ENCODE measurements at places on chromosomes 4 and X. TPM values are rescaled to one million over a fixed set of nuclear protein-coding genes. Genes with fewer than 3 reads are reported as not detected.

The FGD1 gene
- total RNA-seq, result 2.6 TPM

The IL2 gene
- not detected for total RNA-seq

The REELD1 gene
- total RNA-seq, result not detected

GRCh38 chr4:96753216-96753615, 913.3 kb downstream of the PDHA2 start:
- DNase-seq, result no peak

DNA sequence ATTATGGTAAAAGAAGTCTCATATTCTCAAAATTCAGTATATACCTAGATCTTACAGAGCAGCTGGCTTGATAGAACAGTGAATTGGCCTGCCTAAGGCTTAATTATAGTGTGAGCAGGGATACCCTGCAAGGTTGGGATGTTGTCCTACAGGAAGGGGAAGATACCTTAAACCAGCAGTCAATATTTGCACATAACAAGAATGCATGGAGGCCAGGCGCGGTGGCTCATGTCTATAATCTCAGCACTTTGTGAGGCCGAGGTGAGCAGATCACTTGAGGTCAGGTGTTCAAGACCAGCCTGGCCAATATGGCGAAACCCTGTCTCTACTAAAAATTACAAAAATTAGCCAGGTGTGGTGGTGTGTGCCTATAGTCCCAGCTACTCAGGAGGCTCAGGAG, 58.7 kb upstream of the ABCG2 start:
- no peak for DNase-seq

DNA sequence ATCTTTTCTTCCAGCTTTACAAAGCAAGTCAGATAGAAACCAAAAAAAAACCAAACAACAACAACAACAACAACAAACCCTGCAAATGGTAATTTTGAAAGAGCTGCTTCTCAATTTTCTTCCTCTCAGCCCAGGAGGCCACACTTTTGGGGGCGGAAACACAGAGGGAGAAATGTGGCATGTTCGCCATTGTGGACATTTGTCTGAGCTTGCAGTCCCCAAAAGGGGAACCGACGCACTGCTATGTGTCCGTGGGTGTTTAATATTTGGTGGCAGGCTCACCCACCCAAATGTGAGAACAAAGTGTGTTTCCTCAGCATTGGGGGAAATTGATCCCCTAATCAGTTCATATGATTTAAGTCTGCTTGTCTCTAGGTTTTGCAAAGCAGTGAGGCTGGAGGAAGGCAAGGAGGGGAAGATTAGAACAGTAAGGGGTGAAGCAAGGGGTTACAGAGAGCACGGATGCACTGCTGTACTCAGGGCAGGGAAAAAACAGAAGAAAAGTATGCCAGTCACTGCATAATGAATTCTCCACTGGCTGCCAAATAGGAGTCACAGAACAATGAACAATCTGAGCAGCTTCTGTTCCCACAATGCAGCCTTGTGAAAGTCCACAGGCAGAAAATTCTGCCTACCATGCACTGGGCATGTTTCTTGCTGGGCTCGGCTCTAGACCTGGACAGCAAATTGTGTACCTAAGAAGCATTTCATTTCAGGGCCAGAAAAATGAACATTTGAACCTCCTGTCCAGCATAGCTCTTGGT, 74.7 kb upstream of the GPM6B start:
- no peak for DNase-seq

DNA sequence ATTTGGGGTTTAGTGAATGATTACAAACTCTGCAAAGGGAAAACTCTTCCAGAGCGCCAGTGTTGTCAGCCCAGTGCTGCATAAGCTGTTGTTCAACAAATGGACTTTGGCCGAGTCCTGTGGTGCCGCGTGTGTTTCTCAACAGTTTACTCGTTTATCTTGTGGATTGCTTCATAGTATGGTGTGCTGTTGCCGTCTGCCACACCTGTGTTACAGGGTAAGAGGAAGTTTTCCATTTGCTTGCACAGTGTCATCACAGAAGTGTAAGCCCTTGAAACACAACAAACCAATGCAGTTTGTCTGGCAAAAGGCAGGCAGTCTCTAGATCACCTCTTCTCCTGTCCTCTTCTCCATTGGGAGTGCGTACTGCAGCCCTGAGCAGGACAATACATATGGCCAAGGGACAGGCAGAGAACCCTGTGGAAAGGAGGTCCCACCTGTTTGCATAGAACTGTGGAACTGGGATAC, 66.3 kb downstream of the DCUN1D4 start:
- no peak for DNase-seq

GRCh38 chr4:28279249-28279648, 1418.6 kb downstream of the STIM2 start:
- no peak for DNase-seq

GRCh38 chr4:8380511-8381415, 59.8 kb downstream of the ACOX3 start:
- no peak for DNase-seq

DNA sequence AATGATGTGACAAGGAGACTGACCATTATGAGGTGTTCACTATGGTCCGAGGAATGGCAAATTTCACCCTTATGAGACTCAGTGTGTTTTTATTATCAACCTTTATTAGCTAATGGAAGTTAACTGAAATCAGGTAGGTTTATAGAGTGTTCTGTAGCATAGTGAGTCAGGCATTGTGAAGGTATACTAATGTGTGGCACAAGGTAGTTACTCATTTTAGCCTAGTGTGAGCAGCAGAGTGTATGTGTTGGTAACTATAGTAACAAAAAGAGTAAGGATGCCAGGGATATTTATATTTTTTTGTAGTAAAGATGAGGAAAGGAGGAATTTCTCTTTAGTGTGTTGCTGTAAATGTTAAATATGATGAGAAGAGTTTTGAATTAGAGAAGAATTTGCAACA, 12.0 kb downstream of the PDLIM5 start:
- DNase-seq, result no peak

DNA sequence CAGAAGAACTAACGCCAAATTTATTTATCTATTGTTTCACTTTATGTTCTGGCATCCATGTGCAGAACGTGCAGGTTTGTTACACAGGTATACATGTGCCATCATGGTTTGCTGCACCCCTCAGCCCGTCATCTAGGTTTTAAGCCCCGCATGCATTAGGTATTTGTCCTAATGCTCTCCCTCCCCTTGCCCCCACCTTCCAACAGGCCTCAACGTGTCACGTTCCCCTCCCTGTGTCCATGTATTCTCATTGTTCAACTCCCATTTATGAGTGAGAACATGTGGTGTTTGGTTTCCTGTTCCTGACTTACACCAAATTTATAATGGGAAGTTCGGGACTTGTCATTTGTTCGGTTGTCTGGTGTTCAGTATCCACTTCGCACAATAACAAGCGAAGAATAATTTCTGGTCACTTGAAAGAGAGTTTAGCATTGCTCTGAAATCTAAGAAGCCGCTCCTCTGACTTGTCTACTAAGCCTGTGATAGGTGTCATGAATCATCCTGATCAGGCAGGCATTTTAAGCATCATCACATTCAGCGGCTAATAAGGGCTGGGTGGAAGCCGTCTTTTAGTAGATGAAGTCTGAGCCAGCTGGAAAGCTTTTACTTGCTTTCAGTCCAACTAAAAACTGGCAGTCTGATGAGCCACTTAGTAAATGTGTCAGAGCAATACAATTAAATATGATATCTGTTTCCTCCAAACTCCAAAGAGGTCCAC, 1065.7 kb upstream of the PABPC4L start:
- no peak for DNase-seq

- DNase-seq, result no peak
Measured at GRCh38 chr4:38306482-38307071, 346.4 kb downstream of the PTTG2 start.

- no peak for DNase-seq
Measured at GRCh38 chr4:159420162-159421057, 317.5 kb downstream of the RAPGEF2 start.

DNA sequence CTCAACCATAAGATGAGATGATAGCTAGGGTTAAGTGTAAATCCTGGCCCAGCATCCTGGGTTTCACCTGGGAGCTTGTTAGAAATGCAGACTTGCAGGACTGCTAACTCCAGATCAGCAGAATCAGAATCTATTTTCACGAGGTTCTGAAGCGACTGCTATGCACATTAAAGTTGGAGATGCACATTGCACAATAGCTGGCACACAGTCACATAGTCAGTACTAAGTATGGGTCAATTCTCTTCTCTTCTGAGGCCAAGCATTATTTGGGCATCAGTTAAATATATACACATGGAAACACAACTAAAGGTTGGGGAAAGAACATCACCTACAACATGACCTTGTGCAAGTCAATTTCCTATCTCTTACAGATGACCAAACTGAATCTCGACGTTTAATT, 155.1 kb upstream of the FGF13 start:
- DNase-seq, result no peak

DNA sequence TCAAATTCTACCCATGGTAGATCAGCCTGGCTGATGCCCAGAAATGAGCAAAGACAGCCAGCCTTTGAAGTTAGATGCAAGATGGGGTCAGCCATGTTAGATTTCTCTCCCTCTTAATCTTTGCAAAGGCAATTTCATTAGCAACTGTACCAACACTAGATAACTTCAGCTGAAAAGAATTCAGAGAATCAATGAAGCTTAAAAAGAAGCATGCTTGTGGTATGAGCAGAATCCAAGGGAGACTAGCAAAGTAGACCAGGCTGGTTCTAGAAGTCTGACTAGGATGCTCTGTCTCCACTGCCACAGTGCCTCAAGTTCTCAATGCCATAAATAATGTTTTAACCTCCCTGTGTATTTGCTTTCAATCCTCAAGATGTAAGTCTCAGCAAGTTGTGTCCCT, 247.3 kb downstream of the SLC7A11 start:
- no peak for DNase-seq

DNA sequence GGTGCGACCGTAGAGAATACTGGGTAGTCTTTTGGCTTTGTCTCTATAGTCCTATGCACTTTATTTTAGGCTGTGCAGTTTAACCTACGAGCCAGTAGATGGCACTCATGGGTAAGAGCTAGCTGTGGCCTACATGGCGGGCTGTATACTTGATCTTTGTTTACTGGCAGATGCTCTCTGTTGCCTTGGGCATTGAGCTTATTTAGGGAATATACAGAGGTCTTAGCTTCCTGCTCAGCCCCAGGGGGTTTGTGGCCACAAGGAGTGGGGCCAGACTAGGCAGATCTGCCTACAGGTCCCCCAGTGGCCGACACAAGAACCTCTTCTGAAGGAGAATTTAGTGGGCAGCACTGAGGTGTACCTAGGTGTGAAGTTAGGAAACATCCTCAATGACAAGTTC, 227.6 kb upstream of the HDX start:
- DNase-seq, result peak; percentile 11
